LoVo (cell line): ENCODE measurements at places on chromosomes 4 and X.

DNA sequence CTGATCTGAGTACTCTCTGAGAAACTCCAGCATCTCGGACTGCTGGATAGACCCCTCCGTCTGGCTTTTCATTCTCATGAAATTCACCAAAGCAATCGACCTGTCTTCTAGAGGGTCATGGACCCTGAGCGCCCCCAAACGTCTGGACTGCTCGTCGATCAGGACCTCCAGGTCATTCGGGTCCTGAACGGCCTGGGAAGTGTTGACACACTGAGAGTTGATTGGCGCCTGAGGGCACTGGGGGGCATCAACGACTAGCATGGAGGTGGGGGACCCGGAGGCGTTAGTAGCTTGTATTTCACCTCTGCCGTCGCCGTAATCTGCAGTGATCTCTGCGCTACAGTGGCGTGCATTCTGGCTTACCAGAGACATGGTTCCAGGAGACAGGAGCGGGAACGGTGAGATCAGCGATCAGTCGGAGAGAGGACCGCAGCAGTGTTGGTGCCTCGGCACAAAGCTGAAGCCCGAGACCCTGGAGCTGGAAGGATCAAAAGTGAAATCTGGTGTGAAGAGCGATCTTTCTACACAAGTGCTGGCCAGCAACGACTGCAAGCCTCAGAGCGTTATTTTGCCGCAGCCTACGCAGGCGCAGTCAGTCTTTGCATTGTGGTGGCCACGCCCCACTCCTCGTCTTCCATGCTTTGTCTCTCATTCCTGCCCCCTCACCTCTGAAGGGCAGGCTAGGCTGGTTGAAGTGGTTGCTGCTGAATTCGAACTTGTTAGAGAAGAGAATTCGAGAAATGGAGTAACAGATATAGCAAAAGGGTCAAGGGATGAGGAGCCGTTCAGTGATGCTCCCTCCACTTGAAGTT lies at the start of gene MAGEE2:
TSS of gene MAGEE2 (minus strand) at position 575 of the 812 bp plus-strand sequence. CDS start at position 372, 203 bp downstream.
- DNase-seq, result no peak

GRCh38 chr4:143443728-143444127 lies 69.8 kb upstream of the SMARCA5 start:
- DNase-seq, result no peak

GRCh38 chrX:103536732-103537131 lies 17.4 kb upstream of the RAB40A start:
- no peak for DNase-seq

- no peak for DNase-seq
Observed at GRCh38 chr4:80313627-80314026, 21.9 kb upstream of the CFAP299 start.

GRCh38 chr4:78775303-78776078 lies 659 bp upstream of the BMP2K start:
- peak; percentile 80 for DNase-seq

DNA sequence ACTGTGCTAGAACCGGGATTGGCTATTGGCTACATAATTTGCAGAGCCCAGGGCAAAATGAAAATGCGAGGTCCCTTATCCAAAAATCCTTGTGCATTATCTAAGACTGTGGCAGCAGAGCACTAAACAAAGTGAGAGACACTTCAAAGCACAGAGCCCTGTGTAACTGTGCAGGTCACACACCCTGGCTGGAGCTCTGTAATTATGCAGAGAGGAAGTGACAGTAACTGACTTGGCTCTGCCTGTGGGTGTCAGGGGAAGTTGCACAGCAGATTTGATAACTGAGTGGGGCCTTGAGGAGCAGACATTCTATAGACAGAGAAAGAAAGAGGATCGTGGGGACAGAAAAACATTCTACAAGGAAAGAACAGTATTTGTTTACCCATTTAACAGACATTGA lies 173.5 kb upstream of the FMR1 start:
- no peak for DNase-seq

DNA sequence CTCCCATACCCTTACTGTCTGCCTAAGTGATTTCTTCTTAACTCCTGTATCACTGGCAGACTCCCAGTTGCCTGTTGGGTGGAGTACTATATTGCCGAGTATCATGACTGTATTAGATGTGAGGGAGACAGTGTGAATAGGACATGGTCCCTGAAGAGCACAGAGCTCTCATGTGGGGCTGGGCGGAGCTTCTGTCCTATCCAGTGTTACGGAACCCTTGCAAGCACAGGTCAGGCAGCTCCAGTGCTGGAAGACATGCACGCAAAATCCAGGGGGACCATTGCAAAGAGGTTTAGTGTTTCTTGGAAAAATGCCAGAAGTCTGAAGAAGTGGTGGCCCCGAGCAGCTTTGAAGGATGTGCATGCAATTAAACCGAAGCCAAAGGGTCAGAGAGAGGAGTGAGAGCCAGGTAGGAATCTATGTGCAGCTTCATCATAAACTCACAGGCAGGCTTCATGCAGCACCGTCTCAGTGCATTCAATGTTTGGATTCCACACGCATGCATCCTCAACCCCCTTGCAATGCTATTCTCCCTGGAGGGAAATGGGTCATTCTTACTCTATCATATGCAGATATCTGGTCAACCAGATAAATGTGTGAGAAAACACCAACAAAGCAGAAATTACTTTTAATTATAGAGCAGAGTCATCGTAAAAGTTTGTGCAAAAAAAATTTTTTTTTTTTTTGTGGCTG lies 49.7 kb upstream of the DHRSX start:
- DNase-seq, result no peak

GRCh38 chr4:150938417-150938816 lies 76.7 kb downstream of the LRBA start:
- no peak for DNase-seq

GRCh38 chrX:68232206-68232605 lies 201.1 kb downstream of the OPHN1 start:
- no peak for DNase-seq

GRCh38 chr4:2371765-2372487 lies 46.5 kb downstream of the ZFYVE28 start:
- no peak for DNase-seq

DNA sequence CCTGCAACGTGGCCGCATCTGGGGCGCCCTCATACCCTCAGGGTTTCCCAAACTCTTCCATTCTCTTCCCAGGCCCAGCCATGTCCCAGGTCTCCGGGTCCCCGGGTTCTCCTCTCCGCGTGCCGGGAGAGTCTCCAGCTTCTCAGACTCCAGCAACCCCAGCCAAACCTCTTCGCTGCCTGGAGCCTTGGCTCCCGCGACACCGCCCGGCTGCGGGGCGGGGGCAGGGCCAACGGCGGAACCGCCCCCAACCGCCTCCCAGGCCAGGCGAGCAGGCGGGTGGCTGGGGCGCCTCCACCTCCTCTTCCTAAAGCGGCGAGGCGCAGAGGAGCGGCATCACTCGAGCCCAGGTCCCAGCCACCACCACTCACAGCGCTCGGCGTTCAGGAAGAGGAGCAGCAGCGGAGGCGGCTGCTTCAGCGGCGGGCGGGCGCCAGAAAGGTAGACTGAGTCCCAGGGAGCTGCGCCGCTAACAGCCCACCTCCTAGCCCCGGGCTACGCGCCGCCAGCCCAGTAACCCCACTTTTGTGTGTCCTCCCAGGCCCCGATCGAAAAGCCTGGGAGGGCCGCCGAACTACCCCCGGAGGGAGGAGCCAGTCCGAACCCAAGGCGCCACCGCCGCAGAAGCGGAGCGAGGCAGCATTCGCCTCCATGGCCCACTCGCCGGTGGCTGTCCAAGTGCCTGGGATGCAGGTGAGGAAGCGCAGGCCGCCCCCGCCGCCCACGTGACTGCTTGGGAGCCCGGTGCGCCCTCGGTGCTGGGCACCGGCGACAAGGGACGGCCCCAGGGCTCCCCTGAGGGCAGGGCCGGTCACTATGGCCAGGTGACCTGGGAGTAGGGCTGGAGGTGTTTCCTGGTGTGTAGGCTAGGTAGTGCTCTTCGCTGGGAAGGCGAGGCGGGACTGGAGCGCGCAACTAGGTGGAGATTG lies at the start of gene STK26:
TSS of gene STK26 (plus strand) at position 336 of the 929 bp plus-strand sequence. CDS start at position 652, 316 bp downstream.
- peak; percentile 65 for DNase-seq

DNA sequence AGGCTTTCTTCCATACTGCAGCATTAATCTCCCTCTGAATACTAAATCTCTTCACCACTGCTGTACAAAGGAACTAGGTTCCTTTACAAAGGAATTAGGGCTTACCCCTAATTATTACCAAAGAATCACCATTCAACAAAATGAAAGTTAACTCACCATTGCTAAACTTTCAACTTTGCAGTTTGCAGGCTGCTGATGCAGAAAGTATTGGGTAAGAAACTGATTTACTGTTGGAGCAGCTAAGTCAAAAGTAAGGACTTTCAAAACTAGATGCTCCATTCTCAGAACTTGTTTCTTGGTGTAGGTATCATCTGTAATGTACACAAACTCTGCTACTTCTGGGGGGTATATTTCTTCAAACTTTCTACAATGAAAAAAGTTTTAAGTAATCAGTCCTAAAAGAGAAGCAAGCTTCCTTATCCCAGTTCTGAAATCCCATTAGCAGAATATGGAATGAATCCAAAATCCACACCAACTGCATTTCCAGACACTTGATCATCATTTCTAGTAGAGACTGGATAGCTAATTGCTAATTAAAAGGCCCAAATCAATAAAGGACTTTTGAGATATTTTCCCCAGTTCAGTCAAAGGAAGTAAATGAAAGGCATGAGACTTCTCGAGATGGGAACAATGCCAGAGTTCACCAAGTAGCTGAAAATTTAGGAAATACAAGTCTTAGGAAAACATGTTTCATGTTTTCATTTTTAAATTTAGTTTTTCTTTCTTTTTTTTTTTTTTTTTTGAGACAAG lies 4.3 kb downstream of the CCNA2 start:
- DNase-seq, result no peak

- no peak for DNase-seq
Observed at GRCh38 chrX:154731881-154732280, 19.0 kb downstream of the GAB3 start.

DNA sequence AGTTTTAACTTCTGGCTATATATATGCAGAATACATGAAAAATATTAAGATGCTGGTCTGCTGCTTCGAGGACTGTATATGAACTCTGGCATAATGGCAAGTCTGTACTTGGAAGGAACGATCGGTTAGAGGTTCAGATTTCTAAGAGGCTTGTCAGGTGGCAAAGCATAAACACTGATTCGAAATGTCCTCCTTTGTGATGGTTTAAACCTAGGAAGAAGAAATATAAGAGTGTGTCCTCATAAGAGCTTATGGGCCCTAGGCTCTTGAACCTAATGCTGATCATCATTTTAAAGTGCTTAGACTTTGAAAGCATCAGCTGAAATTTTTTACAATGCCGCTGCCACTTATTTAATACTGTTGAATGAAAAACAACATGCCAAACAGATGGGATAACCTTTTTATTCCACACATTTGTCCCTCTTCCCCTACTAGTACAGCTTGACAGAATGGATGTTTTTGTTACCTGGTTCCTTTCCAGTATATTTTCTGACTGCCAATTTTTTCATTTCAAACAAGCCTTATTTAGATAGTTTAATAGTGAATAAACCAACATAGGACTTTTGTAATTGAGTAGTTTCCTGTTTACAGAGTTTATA lies 8.8 kb downstream of the SPRY1 start:
- DNase-seq, result no peak

DNA sequence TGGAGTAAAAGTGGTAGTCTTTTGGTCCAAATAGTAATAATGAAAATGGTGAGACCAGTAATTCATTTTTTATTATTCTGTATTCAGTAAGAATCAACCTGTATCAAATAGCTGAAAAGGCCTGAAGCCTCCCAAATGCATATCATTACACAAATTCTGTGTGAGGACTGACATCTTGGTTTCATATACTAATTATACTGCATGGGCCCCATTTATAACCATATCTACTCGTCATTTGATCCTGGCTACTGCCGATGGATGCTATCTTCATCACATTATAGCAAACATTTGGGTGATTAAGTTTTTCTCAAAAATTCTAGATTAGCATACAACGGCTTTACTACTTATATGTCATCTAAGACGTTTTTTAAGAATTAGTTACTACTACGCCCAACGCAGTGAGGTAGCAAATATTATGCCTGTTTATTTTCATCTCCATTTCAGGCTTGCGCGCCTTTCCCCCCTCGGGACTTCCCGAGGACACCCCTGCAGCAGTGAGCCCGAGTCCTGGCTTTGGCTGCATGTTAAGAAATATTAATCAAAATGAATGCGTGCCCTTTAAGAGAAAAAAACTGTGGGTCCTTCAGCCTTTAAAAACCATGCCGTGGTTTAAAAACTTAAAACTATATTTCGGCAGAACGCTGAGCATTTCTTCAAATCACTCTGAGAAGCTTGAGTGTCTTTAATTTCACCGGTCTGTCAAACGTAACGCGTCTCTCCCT lies 814 bp upstream of the MMAA start:
- DNase-seq, result no peak

DNA sequence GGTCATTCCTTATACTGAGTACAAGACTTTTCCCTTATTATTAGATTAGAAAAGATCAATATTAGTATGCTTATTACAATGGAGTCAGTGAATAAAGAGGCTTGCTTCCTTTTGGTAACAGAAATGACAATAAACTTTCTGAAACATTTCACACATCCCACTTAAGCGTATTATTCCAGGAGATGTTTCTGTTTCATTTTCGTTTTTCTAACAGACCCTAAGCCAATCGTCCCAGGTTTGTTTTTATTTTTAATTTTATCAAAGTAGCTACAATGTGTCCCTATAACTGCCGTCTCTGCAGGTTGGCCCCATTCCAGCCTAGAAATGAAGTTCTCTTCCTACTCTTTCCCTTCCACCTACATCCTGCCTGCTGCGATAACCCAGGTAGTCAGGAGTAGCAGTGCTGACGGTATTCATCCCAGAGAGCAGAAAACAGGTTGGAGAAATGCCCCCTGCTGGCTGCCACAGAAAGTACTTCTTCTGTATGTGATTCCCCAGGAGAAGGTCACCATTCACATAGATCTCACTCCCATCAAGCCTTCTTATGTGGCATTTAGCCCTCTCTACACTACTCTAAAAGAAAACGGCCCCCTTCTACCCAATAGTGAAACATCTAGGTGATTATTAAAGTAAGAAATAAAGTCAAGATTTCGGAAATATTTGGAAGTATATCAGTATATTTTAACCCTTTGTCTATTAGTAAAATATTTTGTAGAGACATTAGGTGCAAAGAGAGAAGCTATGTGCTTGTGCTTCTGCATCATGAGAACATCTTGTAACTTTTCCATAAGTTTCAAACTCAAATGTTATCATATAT lies 40.4 kb downstream of the ENPEP start:
- peak; percentile 88 for DNase-seq

DNA sequence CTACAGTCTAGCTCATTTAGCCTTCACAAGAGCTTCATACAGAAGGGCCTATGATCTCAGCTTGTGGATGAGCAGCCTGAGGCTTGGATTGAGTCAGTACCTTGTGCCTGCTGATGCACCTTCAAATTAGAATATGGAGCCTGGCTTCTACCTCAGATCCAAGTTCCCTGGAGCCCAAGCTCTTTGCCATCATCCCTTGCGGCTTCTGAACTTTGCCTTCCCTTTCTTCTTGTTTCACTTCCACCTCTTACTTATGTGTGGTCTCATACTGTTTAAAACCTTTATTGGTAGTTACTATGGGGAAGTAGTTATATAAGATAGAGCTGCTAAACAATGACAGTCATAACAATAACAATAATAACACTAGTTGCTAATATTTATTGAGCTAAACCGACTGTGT lies 84.3 kb upstream of the AFF2 start:
- DNase-seq, result no peak
